Caco-2 (cell line): ENCODE measurements at places on chromosomes 4 and X. TPM values are rescaled to one million over a fixed set of nuclear protein-coding genes. Genes with fewer than 3 reads are reported as not detected.

Gene ANK2
- 21.9 and 26.3 TPM in 2 replicates for total RNA-seq

Gene DRD5
- not detected in 2 replicates for total RNA-seq

GRCh38 chr4:185119927-185120630 is 23.0 kb upstream of the SLC25A4 start:
- DNase-seq, result no peak
- H3K27me3 ChIP-seq, result no peaks in the 10 kb centered on the region
- H3K4me1 ChIP-seq, result no peaks in the 10 kb centered on the region; the same call in 1 of the 2 replicates
- no peaks in the 10 kb centered on the region for H3K36me3 ChIP-seq

Gene PCDH7
- total RNA-seq, result 16.3 and 19.1 TPM in 2 replicates

GRCh38 chr4:187307131-187307530 is 583.5 kb upstream of the FAT1 start:
- H3K27me3 ChIP-seq, result no peaks in the 10 kb centered on the region
- no peak overlapping the region for H3K4me3 ChIP-seq
- no peak overlapping the region for H3K27ac ChIP-seq
- no peak for DNase-seq

Gene UGT2B17
- total RNA-seq, result 0.19 and 0.20 TPM in 2 replicates

DNA sequence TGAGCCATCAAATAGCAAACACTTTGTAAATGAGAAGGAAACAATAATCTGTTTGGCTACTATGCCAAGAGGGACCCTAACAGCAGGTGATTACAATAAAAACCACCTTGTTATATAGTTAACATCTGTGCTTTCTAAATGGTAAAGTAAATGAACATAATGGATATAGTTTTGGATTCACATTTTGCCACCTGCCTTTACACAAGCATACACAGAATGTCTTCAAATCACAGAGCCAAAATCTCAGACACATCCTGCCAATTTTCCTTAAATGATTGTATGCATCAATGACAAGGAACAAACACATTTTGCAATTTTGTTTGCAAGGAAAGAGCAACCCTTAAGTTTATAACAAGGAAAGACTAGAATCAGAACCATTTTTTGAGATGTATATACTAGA is 334.2 kb downstream of the FSTL5 start:
- H3K4me3 ChIP-seq, result no peak overlapping the region
- no peak for DNase-seq
- no peaks in the 10 kb centered on the region for H3K36me3 ChIP-seq
- no peaks in the 10 kb centered on the region for H3K27me3 ChIP-seq
- no peaks in the 10 kb centered on the region for H3K4me1 ChIP-seq
- no peak overlapping the region for H3K27ac ChIP-seq

GRCh38 chr4:70627620-70628019 is 924 bp upstream of the ENAM start:
- no peaks in the 10 kb centered on the region for H3K27me3 ChIP-seq
- no peak overlapping the region for H3K27ac ChIP-seq
- no peak for DNase-seq
- H3K4me1 ChIP-seq, result peaks cover 4% of the 10 kb centered on the region; the same call in 1 of the 2 replicates

GRCh38 chr4:94334962-94335361 is 7.7 kb downstream of the HPGDS start:
- no peak overlapping the region for H3K27ac ChIP-seq
- no peak for DNase-seq
- no peak overlapping the region for H3K4me3 ChIP-seq
- H3K27me3 ChIP-seq, result no peaks in the 10 kb centered on the region
- H3K36me3 ChIP-seq, result no peaks in the 10 kb centered on the region
- H3K4me1 ChIP-seq, result peaks cover 30% of the 10 kb centered on the region

GRCh38 chr4:74123065-74123728 is 24.2 kb upstream of the CXCL2 start:
- no peaks in the 10 kb centered on the region for H3K4me1 ChIP-seq
- no peaks in the 10 kb centered on the region for H3K36me3 ChIP-seq
- DNase-seq, result no peak
- no peak overlapping the region for H3K27ac ChIP-seq
- H3K27me3 ChIP-seq, result no peaks in the 10 kb centered on the region
